ENCODE measurements at places on chromosomes 7 and 10.
A peak's percentile ranks its signal among the peaks of the same experiment; 100 is the strongest.

DNA sequence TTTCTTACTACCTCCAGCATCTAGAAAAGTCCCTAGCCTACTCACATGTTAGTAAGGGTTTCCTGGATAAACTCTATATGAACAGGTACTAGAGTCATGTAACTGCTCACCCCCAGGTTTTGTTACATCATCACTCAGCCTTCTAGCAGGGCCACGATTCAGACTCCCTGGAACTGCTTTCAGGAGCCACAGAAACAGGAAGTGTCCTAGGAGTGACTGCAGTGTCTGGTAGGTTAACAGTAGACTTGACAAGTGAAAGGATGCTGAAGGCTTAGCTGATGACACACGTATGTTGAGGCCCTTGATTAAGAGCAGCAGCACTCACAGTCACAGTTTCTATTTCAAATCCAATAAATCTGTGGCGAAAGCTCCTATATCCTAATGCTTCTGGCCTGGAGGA is 101.2 kb downstream of the DNMBP start:
- no peak for DNase-seq

GRCh38 chr10:83990126-83990525 is 149.2 kb upstream of the GHITM start:
- DNase-seq: no peak

DNA sequence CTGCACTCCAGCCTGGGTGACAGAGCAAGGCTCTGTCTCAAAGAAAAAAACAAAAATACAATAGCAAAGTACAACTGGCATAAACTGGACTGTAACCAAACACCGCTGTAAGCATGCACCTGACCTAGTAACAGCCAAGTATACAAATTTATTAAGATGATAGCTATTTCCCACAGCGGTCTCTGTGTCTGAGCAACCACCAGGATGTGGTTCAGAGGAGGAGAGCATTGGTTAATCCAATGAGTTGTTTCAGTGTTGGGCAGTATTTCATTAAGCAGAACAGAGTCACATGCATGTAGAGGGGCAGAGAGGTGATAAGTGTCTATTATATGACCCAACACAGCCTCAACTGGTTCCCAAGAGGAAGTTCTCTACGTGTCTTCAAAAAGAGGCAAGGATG is 4.0 kb downstream of the SLC16A12 start:
- no peak for DNase-seq

DNA sequence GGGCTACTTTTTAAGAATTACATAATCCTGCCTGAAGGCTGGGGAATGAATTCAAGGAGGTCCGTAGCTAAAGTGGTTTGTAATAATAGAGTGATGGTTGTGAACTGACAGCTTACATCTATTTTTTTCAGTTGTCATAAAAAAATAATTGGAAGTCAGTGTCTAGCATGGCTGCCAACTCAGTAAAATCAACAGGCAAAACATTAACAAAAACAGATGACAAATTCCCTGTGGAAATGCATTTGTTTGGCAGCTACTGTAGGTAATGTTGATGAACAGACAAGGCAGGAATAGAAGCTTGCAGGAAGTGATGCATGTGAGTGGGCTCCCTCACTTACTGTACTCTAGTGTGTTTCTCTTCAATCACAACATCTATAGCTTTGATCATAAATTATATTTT is 766.0 kb upstream of the POT1 start:
- DNase-seq: no peak

- no peak for DNase-seq
These were observed 13.5 kb downstream of the IKZF1 start for GRCh38 chr7:50317697-50318669.

- DNase-seq: peak; percentile 53
These were observed 75.5 kb downstream of the PAPSS2 start for GRCh38 chr10:87734987-87735827.

DNA sequence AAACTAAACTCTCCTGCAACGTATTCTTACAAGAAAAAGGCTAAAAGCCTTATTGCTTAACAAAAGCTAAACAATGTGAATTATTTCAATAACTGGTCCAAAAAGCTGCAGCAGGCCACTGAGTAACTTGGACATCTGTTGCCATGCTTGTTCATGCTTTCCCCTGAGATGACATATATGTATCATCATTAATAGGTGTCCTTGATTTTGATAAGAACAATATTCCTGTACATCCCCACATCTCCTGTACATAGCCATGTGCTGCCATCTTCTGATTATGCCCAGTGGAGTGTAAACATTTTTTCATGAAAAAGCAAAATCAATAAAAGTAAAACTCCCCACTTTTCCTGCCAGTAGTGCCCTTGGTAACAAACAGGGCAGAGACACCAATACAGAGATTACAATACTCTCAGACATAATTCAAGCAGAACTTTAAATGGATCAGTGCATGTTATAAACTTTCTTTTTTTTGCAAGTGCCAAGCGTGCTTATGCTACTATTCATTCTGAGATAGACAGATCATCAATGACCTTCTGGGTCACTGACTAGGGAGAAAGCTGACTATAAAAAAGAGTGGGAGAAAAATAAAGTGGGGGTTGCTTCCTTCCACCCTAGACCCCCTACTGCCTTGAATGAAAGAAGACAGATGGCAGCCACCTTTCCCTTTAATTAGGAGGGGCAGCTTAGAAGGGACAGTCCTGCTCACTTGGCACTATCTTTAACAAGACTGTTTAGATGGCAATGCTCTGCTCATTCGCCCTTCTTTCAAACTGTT is 205.5 kb upstream of the KLF14 start:
- DNase-seq: no peak

DNA sequence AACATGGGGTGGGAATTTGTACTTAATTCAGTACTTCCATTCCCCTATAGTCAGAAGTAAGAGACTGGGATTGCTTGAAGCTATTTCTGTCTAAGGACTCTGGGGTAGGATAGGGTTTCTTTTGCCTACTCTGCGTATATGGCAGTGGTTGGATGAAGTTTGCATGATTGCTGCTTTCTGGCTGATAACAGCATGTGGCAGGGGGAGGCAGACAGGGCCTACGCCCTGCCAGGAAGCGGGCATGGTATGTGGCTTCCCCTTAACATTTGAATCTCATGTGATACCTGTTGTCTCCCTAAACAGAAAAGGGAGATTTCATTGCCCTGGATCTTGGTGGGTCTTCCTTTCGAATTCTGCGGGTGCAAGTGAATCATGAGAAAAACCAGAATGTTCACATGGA is 57.1 kb downstream of the TACR2 start:
- no peak for DNase-seq

GRCh38 chr10:95841661-95842498 is 65.9 kb upstream of the CC2D2B start:
- peak; percentile 84 for DNase-seq

DNA sequence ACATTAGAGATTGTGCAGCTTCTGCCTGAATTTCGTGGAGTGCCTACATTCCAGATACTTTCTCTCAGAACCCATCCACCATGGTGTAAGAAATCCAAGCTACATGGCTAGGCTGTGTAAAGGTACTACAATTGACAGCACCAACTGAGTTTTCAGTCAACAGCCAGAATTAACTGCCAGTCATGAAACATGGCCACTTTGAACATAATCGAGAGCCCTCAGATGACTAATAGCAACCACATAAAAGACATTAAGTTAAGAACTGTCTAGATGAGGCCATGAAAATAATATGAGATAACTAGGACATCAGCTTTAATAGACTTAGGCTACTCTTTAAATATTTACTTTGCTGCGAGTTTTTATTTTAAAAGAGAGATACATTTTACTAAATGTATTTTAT is 1106.8 kb upstream of the LRRTM3 start:
- no peak for DNase-seq

- no peak for DNase-seq
These were observed 1013.9 kb downstream of the NRG3 start for GRCh38 chr10:82888809-82889455.

- DNase-seq: no peak
These were observed 82.7 kb upstream of the KLF6 start for GRCh38 chr10:3867454-3868270.

- DNase-seq: no peak
These were observed 16.4 kb downstream of the PRSS2 start for GRCh38 chr7:142787034-142787768.

- no peak for DNase-seq
These were observed 43.2 kb downstream of the SVOPL start for GRCh38 chr7:138657854-138658386.

Measured in AML-193 (cell line).